ENCODE measurements at places on chromosomes 5 and 9.
A peak's percentile ranks its signal among the peaks of the same experiment; 100 is the strongest.

DNA sequence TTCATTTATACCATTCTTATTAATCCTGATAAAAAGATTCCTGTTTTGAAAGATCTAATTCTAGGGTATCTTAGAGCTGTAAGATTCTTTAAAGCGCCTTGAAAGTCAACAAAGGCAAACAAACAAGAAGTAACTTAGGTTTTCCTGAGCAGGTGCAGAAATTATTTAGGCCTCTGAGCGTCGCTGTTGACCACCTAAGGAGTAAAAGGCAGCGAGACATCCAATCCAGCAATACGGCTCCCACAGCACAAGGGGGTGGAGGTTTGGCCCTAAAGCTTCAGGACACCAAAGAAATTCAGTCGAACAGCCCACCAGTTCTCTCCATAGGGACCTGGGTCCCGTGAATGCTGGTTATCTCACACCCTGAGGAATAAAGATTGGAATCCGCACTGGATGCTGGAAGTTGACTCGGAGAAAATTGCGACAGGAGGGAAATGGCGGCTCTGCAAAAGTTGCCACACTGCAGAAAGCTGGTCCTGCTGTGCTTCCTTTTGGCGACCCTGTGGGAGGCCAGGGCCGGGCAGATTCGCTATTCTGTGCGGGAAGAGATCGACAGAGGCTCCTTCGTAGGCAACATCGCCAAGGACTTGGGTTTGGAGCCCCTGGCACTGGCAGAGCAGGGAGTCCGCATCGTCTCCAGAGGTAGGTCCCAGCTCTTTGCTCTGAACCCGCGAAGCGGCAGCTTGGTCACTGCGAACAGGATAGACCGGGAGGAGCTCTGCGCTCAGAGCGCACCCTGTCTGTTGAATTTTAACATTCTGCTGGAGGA is at the start of gene PCDHGA2:
TSS of gene PCDHGA2 (plus strand) at position 223 of the 769 bp plus-strand sequence.
- peak; percentile 37 for DNase-seq

GRCh38 chr9:127344368-127345000 is 52.5 kb upstream of the SLC2A8 start:
- DNase-seq = no peak

- peak; percentile 29 for DNase-seq
Observed at GRCh38 chr5:174317256-174317894, 271.9 kb downstream of the NSG2 start.

GRCh38 chr9:466747-467146 is 252.1 kb downstream of the DOCK8 start:
- no peak for DNase-seq

DNA sequence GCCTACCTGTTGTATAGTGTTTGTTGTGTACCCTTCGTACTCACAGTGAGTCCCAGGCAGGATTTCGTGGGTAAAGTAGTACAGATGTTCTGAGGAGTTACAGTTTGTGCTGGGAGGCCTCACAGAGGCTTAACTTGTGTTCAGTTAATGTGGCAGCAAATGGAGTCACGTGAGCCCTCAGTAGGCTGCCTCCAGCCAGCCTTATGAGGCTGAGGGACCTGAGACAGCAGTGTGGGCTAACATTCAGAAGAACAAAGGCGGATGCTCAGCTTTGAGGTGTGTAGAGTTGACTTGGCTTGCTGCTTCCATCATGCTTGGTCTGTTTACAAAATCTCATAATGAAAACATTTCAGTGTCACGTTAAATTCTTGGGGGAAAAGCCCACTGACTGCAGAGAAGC is 118.1 kb downstream of the TRIO start:
- DNase-seq = no peak

GRCh38 chr9:22204240-22204639 is 195.1 kb upstream of the CDKN2B start:
- DNase-seq = no peak

DNA sequence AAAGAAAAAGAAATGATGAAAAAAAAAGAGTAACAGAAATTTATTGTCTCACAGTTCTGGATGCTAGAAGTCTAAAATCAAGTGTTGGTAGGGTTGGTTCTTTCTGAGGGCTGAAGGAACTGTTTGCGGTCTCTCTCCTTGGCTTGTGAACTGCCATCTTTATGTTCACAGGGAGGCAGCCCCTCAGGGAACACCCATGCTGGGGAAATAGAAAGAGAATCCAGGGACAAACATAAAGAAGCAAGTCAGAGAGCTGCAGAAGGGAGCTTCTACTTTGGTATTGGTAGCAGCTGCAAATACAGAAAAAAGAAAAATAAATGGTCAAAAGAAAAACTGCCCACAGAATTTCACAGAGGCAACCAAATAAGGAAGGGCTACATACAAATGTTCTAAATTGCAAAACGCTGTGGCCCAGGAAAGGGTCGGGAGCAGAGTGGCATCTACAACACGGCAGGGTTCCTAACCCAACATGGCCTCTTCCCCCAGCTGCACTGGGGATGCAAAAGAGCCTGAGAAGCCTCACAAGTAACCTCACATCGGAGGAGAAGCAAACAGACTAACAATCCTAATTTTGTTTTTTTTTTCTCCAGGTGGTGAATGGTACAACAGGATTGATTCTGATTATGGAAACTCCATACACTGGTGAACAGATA is 37.4 kb downstream of the ELOVL7 start:
- DNase-seq = no peak

DNA sequence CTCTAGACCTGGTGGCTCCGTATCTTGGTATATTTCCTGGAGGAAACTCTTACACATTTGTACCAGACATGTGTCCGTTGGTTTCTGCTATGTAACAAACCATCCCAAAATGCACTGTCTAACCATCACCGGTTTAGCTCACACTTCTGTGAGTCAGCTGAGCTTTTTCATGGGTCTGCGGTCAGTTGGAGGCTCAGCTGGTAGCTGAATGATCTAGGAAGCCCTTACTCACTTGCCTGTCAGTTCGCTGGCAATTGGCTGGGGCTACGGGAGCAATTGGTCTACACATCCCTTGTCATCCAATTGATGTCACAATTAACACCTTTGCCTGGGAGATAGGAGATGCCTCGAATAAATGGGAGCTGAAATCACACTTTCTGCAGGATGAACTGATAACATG is 11.6 kb upstream of the WHRN start:
- DNase-seq = peak; percentile 82

DNA sequence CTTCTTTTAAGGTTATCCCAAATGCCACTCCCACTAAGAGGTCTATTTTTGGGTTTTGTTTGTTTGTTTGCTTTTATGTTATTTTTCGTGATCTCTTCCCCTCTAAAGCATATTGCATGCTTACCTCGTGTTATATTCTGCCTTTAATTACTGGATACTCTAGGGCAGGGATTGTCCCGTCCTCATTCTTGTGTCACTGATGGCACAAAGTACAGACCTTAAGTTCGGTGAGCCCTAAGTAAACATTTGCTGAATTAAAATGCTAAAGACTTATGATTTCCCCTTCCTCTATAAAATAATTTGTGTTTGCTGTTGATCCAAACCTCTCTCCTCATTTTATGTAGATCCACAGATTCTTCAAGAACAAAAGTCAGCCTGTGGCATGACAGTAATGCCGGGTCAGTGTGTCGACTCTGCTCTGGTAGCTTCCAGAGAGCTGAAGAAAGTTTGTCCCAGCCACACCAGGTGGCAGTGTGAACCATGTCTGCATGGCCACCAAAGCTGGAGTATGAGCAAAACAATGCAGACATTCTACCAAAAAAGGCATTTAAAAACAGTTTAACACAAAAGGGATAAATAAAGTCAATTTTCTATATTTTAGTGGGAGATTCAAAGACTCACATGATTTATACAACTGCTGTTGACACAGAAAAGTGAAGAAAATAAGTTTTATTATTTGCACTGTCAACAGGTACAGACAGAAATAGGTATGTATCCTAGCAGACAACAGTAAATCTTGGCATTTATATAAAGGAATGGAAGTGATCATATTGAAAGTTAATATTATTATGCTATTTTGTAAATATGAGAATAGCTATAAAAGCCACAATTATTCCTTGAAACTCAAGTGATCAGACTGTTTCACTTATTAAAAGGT is 17.9 kb upstream of the POC5 start:
- peak; percentile 16 for DNase-seq

GRCh38 chr5:121719255-121719654 is 132.4 kb upstream of the FTMT start:
- no peak for DNase-seq

DNA sequence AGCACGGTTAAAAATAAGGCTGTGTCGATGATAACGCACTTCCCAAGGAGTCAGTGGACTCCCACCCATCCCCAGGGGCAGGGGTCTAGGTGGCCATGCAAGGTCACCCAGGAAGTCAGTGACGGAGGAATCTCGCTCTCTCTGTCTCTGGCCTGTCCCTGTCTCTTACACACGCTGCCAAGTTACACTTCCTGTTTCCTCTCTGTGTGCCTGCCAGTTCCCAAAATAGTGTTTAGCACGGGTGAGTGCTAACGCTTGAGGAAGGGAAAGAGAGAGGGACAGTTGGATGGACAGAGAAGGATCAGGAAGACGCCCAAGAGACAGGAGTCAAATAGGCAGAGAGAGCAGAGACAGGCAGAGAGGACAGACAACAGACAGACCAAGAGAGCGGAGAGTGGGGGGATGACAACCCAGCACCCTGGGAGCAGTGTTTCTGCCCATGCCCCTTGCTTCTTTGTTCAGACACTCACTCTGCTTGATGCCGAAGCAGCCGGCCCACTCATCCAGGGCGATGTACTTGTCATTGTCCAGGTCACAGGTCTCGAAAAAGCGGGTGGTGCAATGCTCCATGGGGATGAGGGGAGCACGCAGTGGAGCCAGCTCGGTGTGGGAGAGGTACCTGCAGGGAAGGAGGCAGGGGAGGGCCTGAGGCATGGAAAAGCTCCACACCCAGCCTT is 23.0 kb downstream of the SPARC start:
- no peak for DNase-seq

DNA sequence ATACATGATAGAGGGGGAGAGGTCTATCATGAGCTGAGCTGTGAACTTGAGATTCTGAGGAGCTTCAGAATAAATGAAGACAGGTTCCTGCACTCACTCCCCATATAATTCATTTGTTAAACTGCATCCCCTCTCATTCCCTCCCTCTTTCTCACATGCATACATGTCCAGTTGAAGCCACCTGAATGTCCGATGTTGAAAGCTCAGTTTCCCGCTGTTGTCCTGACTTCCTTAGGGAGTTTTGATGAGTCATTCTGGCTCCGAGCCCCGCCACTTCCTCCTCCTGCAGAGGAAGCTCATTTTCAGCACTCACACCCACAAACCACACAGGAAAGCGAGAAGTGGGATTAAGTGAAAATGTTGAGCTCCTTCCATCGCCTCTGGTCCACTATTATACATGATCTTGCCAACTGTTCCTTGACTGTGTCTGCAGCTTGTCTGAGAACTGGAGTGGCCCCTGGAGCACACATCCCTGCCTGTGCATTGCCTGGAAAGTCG is 121.2 kb downstream of the CEMIP2 start:
- DNase-seq = peak; percentile 76

DNA sequence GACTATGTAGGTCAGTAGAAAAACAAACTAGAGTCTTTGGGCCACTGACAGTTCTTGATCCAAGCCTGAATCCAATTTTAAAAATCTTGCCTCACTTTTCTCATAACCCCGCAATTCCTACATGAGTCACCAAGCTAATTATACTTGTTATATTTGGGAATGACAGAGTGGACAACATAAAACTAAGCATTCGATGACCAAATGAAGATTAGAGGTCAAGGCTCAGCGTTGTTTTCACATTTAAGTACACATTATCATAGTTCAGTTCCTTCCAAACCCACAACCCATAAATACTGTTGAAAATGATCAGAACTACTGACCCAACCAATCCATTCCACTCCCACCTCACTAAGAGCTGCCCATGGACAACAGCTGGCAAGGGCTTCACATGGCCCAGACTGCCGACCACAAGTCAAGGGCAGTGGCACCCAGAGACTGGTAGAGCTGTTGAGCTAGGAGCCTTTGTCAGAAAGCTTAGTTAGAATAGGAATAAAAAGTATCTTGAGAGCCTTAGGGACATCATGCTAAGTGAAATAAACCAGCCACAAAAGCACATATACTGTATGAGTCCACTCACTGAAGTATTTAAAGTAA is 64.2 kb downstream of the MYO10 start:
- no peak for DNase-seq

DNA sequence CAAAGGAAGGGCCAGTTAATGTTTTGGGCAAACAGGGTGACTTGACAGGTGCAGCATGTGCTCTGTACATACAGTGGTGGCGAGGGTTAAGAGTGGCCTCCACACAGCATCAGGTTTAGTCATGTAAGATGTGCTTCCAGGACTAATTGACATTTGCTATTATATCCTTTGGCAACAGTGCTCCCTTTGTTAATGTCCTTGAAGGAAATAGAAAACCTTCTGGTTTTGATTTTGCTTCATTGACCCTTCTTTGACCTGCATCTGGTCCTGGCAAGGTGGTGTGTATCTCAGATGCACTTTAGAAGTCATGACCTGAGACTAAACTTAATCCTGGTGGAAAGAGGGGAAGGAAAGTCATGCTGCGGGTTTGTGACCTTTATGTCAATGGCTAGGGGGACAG is 440.0 kb downstream of the ENC1 start:
- DNase-seq = no peak

- DNase-seq = no peak
Observed at GRCh38 chr5:94945656-94946055, 327.2 kb downstream of the SLF1 start.

- peak; percentile 51 for DNase-seq
Observed at GRCh38 chr9:114720086-114720676, 38.2 kb upstream of the TEX48 start.

DNA sequence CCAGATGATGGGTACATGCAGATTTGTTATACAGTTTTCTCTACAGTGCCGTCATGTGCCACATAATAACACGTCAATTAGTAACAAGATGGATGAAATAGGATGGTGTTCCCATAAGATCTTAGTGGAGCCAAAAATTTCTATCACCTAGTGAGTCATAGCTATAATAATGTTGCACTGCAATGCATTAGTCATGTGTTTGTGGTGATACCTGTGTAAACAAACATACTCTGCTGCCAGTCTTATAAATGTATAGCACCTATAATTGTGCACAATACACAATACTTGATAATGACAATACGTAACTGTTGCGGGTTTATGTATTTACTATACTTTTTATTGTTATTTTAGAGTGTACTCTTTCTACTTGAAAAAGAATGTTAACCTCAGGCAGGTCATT is 865.4 kb downstream of the MAT2B start:
- DNase-seq = peak; percentile 17

- DNase-seq = no peak
Observed at GRCh38 chr9:93303258-93303771, 119.4 kb downstream of the WNK2 start.

- DNase-seq = peak; percentile 69
Observed at GRCh38 chr9:88658311-88658822, 123.4 kb downstream of the NXNL2 start.
